ENCODE measurements at places on chromosomes 4 and X.

DNA sequence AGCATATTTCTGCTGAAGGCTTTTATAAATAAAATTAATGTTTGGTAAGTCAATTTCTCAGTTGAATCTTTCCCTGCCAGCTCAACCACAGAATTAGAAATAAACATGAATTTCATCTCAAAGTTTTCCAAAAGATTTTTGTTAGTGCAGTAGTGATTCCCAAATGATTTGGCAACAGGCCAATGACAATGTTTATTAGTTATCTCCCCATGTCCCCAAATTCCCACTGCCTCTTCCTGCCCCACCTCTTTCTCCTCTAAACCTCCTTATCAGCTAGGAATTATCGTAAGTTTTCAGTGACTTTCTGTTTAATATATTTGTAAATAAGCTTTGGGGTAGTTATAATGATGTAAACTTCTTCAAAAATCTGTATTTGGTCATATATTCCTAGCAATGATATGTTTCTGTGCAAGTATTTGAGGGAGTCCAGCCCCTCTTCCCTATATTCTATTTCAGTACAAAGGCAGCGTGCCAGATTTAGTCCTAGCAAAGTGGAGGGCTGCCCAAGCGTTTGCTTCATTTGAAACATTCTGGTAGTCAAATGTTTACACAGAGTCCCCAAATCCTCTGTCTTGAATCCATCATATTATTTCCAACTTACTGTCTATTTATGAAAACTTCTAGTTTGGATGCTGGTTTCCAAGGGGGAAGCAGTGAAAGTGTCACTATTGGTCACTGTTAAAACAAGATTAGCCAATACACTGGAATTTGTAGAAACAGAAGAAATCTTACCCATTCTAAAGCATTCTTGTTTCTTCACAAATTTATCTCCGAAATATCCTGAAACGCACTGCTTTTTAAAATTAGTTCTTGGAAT, 33.7 kb upstream of the ANKRD50 start:
- no peaks in the 10 kb centered on the region for H3K36me3 ChIP-seq
- H3K27ac ChIP-seq: no peak overlapping the region
- H3K27me3 ChIP-seq: no peaks in the 10 kb centered on the region
- DNase-seq: no peak
- no peak overlapping the region for H3K4me3 ChIP-seq
- peaks cover 4% of the 10 kb centered on the region for H3K4me1 ChIP-seq

- H3K36me3 ChIP-seq: no peaks in the 10 kb centered on the region
- peak; percentile 74 for DNase-seq
- H3K27ac ChIP-seq: peak overlapping the region; percentile 65
- H3K4me1 ChIP-seq: peaks cover 20% of the 10 kb centered on the region
- no peaks in the 10 kb centered on the region for H3K27me3 ChIP-seq
These were observed 293.1 kb downstream of the CAMK2D start for GRCh38 chr4:113468165-113469022.

- no peak overlapping the region for H3K27ac ChIP-seq
- H3K36me3 ChIP-seq: no peaks in the 10 kb centered on the region
- DNase-seq: no peak
- H3K4me3 ChIP-seq: no peak overlapping the region
- H3K27me3 ChIP-seq: no peaks in the 10 kb centered on the region
These were observed 9.4 kb downstream of the TASL start for GRCh38 chrX:30568136-30568535.

- no peaks in the 10 kb centered on the region for H3K27me3 ChIP-seq
- H3K4me3 ChIP-seq: no peak overlapping the region
- peaks cover 5% of the 10 kb centered on the region for H3K4me1 ChIP-seq
These were observed 137.7 kb downstream of the ARX start for GRCh38 chrX:24877854-24878650.

DNA sequence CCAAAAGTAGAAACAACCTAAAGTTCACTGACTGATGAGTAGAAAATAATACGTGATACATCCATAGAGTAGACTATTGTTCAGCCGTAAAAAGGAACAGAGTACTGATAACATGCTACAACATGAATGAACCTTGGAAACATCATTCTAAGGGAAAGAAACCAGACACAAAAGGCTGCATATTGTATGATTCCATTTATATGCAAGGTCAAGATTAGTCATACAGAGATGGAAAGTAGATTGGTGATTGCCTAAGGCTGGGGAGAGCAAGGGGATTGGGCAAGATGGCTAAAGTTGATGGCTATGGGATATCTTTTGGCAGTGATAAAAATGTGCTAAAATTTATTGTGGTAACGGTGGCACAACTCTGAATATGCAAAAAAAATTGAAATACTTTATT, 209.1 kb downstream of the RELL1 start:
- H3K27ac ChIP-seq: no peak overlapping the region
- no peaks in the 10 kb centered on the region for H3K4me1 ChIP-seq
- DNase-seq: no peak
- H3K27me3 ChIP-seq: no peaks in the 10 kb centered on the region
- H3K4me3 ChIP-seq: no peak overlapping the region
- no peaks in the 10 kb centered on the region for H3K36me3 ChIP-seq
